Stimulated activated CD8-positive, alpha-beta memory T cell treated with anti-CD3 and anti-CD28 coated beads, Interleukin-4, amount 100 ng/mL, for 1 hour (primary cell): ENCODE measurements at places on chromosomes 11 and 22.

DNA sequence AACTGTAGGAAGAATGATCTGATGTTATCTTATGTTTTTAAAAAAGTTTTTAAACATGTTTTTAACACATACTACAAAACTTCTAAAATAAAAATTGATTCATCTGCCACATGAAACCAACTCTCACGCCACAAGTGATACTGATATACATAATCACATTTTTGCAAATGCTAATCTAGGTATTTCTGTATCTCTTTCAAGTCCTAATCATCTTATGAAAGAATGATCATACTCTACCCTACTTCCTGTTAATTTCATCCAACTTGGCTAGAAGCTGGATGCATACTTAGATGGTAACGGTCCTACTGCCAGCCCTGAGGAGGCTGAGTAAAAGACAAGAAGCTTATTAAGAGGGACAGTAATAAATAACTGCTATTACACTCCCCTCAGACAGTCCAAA is 19.2 kb downstream of the THAP12 start:
- no peak for DNase-seq

- no peak for DNase-seq
These were observed 33.2 kb downstream of the SPATA19 start for GRCh38 chr11:133811850-133812685.

GRCh38 chr11:65310215-65310614 is 4.5 kb upstream of the CDC42EP2 start:
- no peak for DNase-seq

GRCh38 chr11:121458551-121458950 is 5.8 kb upstream of the SORL1-AS1 start:
- no peak for DNase-seq

DNA sequence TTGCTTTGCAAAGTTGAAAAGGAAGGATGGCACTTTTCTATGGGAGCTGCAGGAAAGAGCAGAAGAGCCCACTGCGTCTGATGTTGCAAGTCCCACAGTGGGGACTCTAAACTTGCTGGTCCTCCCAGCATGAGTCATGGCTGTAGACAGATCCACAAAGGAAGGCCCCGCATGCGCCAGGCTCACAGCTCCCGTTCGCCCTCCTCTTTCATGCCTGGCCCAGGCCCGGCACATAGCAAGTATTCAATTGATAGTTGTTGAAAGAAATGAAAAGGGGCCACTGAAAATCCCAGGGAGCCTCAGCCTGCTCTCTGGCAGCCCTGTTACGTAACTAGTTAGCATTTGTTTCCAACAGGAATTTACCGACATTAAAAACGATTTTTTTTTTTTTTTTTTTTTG is 18.9 kb downstream of the AP1B1 start:
- DNase-seq: no peak

DNA sequence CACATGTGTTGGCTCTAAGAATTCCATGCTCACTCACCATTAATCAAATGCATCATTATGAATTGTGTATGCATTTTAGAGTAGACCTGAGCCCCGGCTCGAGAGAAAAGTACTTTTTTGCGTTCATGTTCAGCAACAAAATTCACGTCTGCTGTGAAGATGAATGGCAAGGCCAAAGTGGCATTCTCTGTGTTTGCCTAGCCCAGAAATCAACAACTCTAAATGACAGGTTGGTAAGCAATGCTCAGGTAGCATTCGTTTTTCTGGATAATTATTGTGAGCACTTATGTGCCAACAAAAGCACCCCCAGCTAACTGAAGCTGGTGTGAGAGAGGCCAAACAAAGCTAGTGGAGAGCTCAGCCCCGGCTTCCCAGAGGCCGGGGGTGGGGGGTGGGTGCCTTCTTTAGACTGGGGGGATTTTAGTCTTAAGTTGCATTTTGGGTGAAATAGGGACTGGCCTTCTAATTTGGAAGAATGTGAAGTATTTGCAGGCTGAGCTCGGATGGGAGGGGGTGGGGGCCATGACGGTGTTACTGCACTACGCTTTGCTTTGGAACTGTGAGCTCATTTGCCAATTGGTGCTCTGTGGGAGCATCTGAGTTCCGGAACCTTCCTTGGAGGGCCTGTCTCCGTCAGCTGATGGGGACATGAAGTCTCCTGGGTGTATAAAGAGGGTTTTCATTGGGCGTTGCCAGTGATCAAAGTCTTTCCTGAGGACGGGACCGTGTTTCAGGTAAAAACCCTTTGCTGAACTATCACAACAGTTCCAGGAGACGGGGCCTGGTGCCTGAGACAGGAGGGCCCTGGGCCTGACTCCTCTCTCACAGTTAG is 29.0 kb upstream of the ALX4 start:
- DNase-seq: no peak

DNA sequence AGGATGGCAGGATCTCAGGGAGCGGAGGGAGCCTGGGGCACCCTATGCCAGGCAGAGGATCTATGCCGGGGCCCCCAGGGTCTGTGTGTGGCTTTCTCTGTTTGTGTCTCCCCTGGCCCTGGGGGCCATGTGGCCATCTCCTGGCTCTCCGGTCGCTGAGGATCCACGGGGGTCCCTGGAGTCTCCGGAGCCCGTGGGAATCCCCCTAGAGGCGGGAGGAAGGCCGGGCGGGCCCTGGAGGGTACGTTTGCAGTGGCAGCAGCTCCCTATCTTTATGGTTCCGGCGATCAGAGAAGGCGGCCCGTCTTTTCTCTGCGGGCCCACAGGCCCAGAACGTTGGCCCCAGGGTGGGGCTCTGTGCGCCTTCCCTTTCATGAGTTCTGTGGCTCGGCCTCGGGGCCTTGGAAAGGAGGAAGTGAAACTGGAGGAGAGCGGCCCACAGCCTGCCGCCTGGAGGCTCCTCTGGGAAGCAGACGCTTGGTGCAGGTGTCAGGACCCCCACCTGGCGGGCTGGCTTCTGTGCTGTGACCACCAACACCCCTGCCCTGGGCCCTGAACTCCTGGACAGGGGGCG is 82.1 kb downstream of the KCNQ1 start:
- DNase-seq: no peak

- DNase-seq: no peak
These were observed 109.6 kb upstream of the THY1 start for GRCh38 chr11:119532551-119532950.
